NCI-H2171 (cell line): ENCODE measurements at places on chromosomes 1 and 21.
A peak's percentile ranks its signal among the peaks of the same experiment; 100 is the strongest.

GRCh38 chr1:16972189-16972895 is 8.1 kb downstream of the MFAP2 start:
- DNase-seq: no peak

- no peak for DNase-seq
Observed at GRCh38 chr1:167517535-167518330, 596 bp downstream of the CD247 start.

GRCh38 chr21:44686000-44686781 is 4.2 kb upstream of the KRTAP12-1 start:
- DNase-seq: no peak

DNA sequence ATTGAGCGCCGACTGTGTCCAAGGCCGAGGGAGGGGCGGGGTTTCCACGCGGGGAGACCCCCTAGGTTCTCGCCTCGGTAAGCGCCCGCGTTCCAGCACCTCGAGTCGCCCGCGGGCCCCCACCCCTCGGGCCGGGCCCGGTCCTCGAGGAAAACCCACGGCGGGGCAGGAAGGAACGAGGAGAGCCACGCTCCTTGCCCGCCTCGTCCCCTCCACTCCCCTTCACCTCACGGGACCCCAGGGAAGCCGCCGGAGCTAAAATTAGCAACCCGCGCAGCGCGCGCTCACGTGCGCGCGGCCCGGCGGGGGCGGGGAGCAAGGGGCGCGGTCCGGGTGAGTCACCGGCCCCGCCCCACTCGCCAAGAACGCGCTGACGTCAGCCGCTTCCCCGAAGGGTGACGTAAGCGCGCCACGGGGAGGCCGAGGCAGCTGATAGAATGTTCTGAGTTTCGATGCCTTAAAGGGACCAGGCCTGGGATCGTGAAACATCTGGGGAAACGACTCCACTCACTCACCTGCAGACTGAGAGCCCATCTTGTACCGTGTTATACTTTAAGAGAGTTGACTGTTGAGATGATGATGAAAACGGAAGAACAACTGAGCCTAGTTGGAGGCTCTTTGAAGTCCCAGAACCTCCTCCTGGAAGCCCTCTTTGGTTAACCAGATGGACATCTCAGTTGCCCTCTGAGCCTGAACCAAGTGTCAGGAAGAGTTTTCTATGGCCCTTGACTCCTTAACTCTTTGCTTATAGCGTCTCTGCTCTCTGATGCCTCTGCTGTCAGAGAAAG is 49.7 kb upstream of the ATF3 start:
- peak; percentile 92 for DNase-seq

DNA sequence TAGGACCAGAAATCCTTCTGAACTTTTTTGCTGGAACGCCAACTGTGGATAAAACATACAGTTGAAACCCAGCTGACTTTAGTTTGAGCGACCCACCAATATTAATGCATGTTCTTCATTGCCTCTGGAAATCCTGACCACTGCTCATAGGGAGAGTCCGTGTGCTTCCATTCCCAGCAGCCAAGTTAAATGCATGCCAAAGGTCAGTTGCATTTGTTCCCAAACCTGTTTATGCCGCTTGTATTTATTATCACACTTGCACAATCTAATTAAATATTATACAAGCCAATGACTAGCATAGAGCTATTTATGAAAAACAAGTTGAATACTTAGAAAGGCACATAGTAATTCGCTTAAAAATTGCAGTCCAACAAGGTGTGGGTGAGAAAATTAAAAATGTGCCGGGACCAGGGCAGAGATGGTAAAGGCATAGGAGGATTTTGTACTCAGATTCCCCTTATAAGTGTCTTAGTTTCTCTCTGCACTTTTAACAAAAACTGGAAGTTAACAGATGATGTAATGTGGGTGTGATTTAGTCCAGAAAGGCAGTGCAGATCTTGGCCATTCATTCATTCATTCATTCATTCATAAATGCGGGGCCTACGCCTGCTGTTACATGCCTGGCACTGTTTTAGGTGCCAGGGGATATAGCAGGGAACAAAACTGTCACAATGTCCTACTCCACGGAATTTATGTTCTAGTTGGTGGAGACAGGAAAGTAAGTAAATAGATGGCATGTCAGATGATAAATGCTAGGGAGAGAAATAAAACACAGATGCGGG is 99.7 kb downstream of the PRDM2 start:
- DNase-seq: no peak

GRCh38 chr1:67347688-67348472 is 40.2 kb downstream of the IL12RB2 start:
- DNase-seq: peak; percentile 15

GRCh38 chr1:236341298-236341697 is 52.8 kb upstream of the EDARADD start:
- no peak for DNase-seq

DNA sequence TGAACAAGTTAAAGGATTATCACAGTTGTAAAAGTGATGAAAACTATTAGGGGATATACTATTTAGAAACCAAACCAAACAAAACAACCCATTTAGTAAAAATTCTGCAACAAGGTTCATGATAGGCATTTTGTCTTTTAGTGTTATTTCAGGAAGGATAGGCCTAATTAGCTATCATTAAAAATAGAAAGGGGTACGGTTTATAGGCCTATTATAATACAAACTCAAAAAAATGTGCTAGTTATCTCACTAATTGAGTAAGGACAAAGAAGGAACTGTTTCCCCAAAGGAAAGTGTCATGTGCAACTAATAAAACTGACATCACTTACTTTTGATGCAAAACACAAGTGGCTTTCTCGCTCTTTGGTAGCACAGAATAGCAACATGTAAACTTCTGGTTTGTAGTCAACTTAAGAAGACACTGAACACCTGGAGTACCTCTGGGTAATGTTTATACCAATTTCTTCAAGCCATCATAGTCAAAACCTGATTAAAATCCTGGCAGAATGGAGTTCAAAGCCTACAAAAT is 28.5 kb downstream of the SLC16A1 start:
- DNase-seq: no peak
